Fibroblast of skin of right biceps (primary cell): ENCODE measurements at places on chromosomes 4 and X.
A peak's percentile ranks its signal among the peaks of the same experiment; 100 is the strongest.

- DNase-seq = no peak
Observed at GRCh38 chr4:22814906-22815305, 122.2 kb downstream of the GBA3 start.

- peak; percentile 67 for DNase-seq
Observed at GRCh38 chr4:64784125-64784524, 374.9 kb upstream of the TECRL start.

DNA sequence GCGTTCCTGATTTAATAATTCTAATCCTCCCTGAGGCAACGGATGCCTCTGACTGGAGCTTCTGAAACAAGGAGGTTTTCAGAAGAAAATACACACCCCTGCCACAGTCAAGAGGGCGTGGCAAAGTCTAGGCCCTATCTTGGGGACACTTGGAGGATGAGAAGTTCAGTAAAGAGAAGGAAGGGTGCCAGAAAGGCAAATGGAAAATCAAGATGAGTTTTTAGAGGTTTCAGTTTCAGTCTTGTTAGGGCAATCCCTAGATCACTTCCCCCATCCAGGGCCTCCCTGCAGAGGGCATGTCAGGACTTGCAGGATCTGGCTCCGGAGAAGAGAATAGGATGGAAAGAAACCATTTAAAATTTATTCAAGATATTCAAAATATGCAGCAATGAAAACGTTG is 28.5 kb upstream of the FGF2 start:
- peak; percentile 92 for DNase-seq

GRCh38 chr4:23034731-23035130 is 342.0 kb downstream of the GBA3 start:
- DNase-seq = peak; percentile 11

DNA sequence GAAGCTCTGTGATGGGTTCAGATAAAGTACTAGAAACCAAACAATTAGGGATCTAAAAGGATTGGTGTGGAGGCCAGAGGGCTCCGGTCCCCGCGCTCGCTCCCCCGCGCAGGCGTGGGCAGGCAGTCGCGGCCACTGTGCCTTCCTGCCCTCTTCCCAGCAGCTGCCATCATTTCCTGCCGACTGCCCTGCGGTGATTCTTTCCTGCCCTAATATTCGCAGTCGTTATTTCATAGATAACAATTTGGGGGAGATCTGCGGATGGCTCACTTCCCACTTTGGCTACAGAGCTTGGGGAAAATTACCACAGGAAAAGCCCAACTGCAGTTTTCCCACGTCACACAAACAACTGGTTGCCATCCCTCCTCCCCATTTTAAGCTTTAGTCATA is 2.2 kb downstream of the GRIA2 start:
- no peak for DNase-seq

- DNase-seq = peak; percentile 83
Observed at GRCh38 chrX:132217203-132218073, 1.8 kb downstream of the RAP2C start.

DNA sequence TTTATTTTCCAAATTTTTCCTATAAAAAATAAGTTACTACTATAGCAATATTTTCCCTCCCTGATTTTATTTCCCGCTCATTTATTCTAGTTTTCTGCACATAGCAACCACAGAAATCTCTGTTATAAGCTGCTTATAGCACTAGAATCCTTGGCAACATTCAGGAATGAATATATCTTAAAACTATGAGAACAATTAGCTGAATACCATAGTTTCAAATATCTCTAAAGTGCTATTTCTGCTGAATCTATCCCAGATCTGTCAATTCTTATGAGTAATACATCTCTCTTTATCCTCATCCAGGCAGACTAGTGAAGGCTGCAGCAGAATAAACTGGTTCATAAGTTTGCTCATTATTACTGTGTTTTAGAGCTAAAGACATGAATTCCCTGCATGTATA is 622.9 kb upstream of the DIPK2B start:
- DNase-seq = peak; percentile 63

DNA sequence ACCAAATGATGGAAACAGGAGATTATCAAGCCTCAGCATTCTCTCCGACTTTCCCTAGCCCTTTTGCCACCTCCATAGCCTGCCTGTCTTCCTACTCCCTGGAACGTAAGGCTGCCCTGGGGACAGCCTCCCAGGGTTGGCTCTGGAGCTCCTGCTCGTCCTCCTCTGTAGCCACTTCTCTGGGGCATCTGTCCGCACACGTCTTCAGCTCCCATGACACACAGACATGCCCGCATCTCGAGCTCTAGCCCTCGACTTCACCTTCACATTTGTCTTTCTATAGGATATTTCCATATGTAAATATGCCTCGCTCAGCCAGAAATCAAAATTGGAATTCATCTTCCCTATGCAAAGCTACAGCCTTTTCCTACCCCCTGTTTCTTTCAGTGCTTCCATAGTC is 67.7 kb downstream of the TSC22D3 start:
- DNase-seq = no peak

GRCh38 chrX:75131973-75132627 is 24.0 kb downstream of the ABCB7 start:
- no peak for DNase-seq

GRCh38 chr4:77310931-77311330 is 153.9 kb downstream of the CCNG2 start:
- peak; percentile 48 for DNase-seq

GRCh38 chr4:7034262-7035081 is 8.7 kb upstream of the TADA2B start:
- DNase-seq = peak; percentile 53
